ENCODE measurements at places on chromosomes 7 and 10. TPM values are rescaled to one million over a fixed set of nuclear protein-coding genes. Genes with fewer than 3 reads are reported as not detected.

DNA sequence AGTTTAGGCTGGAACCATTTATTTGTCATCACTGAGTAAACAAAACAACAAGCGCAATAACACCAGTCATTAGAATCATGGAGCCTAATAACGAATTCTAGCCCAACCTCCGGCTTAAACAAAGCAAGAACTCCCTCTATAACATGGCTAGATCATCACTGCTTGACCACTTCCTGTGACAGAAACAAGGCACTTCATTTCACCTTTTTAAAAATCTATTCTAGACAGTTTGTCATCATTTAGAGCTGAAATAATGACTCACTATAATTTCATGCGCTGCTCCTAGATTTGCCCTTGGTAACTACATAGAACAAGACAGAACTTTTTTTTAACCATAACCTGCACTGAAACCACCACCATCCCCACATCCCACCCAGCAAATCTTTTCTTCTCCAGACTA, 81.3 kb downstream of the OSBPL3 start:
- DNase-seq: no peak
- H3K4me1 ChIP-seq: peaks cover 5% of the 10 kb centered on the region
- H3K27me3 ChIP-seq: no peaks in the 10 kb centered on the region
- H3K36me3 ChIP-seq: no peaks in the 10 kb centered on the region
- H3K27ac ChIP-seq: no peak overlapping the region
- no peak overlapping the region for H3K4me3 ChIP-seq

DNA sequence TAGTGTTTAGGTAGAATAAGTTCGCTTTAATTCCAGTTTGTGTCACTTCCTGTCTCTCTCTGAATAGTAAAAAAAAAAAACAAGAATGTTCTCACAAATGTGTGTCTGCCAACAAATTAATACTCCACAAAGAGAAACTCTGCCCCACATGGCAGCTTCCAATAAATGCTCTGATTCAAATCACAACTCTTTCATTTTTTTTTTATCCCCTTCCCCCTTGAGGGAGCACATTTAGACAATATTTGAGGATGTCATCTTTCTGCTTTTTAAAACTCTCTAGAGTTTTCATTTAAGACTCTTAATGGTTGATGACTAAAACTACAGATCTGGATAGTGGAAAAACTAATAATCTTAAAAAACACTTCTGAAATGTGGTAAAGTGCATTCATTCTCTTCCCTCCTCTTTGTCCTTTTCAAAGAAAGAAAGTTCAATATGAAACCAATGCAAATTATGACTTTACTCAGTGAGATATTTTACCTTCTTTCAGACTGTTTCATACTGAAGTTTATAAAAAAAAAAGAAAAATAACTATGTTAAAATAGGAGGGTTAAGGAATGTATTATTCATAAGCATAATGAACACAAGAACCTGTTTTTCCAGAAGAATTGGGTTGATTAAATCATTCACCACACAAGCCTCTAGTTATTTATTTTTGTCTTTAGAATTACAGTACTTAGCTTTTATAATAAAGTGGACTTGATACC, 42.3 kb downstream of the ARID5B start:
- no peaks in the 10 kb centered on the region for H3K27me3 ChIP-seq
- peak overlapping the region; percentile 43 for H3K27ac ChIP-seq
- H3K4me1 ChIP-seq: peaks cover 8% of the 10 kb centered on the region
- H3K36me3 ChIP-seq: no peaks in the 10 kb centered on the region
- no peak overlapping the region for H3K4me3 ChIP-seq
- no peak for DNase-seq

DNA sequence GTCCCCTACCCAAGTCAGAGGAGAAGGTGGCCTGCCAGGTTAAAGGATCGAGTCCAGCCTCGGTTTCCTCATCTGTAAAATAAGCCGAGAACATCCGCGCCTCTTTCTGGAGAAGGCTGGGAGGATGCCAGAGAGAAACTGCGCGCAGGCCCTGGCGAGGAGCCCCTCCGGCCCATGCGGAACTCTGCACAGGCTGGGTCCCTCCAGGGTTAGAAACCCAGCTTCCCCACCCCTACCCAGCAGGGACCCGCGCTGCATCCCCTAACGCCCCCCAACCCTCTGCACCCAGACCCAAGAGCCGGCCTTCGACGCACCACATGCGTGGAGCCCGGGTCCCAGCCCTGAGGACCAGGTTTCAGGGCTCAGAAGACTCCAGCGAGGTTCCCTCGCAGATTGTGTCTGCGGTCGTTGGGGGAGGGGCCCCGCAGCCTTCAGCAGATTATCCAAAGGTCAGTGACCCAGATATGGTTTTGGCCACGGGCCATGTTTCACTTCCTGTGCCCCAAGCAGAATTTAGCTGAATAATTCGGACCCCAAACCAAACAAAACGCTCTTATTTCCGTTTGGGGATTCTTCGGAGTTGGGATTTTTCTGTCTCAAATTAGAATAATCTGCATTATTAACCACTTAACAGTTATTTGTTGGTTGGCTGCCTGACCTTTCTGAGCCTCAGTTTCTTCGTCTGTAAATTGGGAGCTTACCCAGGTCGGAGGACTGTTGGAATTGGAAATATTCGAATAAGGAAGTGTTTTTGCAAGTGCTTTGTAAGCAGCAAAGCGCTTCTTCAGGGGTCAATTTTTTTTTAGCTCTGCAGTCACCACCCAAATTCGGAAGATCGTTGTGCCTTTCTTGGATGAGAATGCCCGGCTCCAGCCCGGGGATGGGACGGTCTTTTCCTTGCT, 167.7 kb downstream of the UBE2H start:
- H3K4me3 ChIP-seq: peak overlapping the region; percentile 63
- H3K27me3 ChIP-seq: peaks cover 32% of the 10 kb centered on the region
- no peak for DNase-seq
- H3K36me3 ChIP-seq: peaks cover 3% of the 10 kb centered on the region
- peaks cover 9% of the 10 kb centered on the region for H3K4me1 ChIP-seq
- H3K27ac ChIP-seq: no peak overlapping the region

DNA sequence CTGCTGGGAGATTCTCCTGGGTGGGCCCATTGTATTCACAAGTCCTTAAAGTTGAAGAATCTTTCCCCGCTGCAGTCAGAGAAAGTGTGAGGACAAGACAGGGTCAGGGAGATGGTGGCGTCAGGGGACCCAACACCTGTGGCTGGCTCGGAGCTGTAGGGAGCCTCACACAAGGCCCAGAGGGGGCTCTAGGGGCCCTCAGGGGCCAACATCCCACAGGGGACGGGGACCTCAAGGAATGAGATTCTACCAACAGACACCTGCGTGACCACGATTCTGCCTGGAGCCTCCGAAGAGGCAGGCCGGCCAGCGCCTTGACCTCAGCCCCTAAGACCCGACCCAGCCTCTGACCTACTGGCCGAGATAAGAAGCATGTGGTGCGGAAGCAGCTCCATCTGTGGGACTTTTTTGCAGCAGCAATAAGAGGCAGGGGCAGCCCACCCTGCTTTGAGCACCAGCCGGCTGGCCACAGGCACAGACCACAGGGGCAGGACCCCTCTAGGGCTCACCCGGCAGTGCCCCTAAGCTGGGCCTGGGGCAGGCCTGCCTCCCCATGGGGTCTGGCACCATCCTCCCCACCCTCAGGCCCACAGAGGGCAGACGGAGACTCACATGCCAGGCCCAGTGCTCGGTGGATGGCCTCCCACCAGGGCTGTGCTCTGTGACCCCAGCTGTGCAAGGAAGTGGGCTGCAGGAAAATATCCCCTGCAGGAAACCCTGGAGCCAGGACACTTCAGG, 13.2 kb downstream of the RASGEF1A start:
- H3K36me3 ChIP-seq: no peaks in the 10 kb centered on the region
- H3K4me3 ChIP-seq: no peak overlapping the region
- H3K27ac ChIP-seq: no peak overlapping the region

DNA sequence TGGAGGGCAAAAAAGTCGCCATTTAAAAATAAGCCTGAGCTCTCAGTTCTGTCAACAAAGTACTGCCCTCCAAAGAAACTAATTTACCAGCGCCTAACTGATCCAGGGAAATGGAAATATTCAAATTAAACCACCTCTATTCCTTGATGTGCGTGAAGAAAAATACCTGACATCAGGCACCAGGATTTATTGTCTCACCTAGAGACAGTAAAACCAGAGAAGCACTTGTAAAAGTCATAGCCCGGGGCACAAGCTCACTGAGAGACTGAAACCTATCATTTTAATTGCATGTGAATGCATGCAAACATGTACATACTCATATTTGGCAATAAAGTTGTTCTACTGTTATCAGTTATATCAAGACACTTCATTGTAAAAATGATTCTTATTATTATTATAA, 147.3 kb upstream of the VSTM2A start:
- H3K27ac ChIP-seq: no peak overlapping the region
- H3K4me1 ChIP-seq: no peaks in the 10 kb centered on the region
- H3K36me3 ChIP-seq: no peaks in the 10 kb centered on the region
- no peak for DNase-seq
- H3K27me3 ChIP-seq: no peaks in the 10 kb centered on the region

- DNase-seq: no peak
- no peaks in the 10 kb centered on the region for H3K4me1 ChIP-seq
- peaks cover 6% of the 10 kb centered on the region for H3K27me3 ChIP-seq
- peaks cover 10% of the 10 kb centered on the region for H3K36me3 ChIP-seq
Observed at GRCh38 chr10:42476101-42476500, 162.3 kb downstream of the ZNF33B start.

- peak overlapping the region; percentile 89 for H3K4me3 ChIP-seq
- peaks cover 5% of the 10 kb centered on the region for H3K27me3 ChIP-seq
- peaks cover 53% of the 10 kb centered on the region for H3K4me1 ChIP-seq
- H3K27ac ChIP-seq: peak overlapping the region; percentile 100
- H3K36me3 ChIP-seq: peaks cover 15% of the 10 kb centered on the region
Observed at GRCh38 chr10:73589563-73590126, 1.5 kb downstream of the USP54 start.

The CYP17A1 gene
- not detected for total RNA-seq

The ZNF365 gene
- not detected for total RNA-seq

The ITIH5 gene
- total RNA-seq: 0.36 TPM

The COL26A1 gene
- 6.1 TPM for total RNA-seq

Data from endothelial cell (in vitro differentiated cells).